NCI-H1105 treated with DMSO at 0.1 percent for 48 hours (cell line): ENCODE measurements at places on chromosomes 12 and 14.

- DNase-seq = no peak
These were observed 550.9 kb downstream of the CCER1 start for GRCh38 chr12:90404071-90404470.

GRCh38 chr14:30290001-30290400 lies 269.0 kb upstream of the G2E3 start:
- DNase-seq = peak; percentile 20

- DNase-seq = no peak
These were observed 87.7 kb downstream of the GPR135 start for GRCh38 chr14:59377491-59377890.

DNA sequence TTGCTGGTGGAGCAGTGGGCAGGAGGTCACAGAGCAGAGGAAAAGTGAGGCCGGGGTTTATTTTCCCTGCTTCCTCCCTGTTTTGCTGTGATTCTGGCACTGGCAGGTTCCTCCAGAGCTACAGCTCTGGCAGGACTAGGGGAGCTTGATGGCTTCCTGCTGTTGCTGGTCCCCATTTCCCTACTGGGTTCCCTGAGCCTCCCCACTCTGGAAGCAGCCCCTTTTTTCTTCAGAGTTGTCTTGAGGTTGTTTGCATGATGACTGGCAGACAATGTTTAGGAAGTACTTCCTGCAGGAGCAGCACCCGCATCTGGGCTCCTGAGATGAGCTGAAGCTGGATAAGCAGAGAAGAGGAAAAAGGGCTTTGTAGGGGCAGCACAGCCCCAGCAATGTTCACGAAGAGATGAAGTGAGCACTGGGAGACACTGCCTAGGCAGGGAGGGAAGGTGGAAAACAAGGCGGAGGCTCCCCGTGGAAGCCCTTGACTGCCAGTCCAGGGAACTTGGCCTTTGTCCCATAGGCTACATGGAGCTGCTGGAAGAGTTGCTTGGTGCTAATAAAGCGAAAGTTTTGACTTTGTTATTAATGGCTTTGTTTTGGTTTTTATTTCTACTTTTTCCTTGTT lies 126.9 kb downstream of the SLC38A6 start:
- DNase-seq = no peak

DNA sequence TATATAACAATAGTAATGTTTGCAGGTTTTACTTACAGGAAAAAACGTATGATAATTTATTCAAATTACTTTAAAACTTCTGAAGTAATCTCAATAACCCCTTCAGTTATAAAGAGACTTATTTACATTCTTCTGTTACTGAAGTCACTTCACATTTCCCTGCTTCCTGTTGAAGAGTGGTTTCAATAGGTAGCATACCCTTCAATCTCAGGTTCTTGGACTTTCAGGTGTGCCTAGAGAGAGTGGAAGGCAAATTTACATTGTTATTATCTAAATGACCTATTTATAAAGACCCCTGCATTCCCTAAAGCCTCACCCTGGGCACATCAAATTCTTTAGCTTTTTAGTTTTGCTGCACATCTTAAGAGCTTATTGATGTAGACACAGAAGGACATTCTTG lies 137.6 kb upstream of the AEBP2 start:
- no peak for DNase-seq

DNA sequence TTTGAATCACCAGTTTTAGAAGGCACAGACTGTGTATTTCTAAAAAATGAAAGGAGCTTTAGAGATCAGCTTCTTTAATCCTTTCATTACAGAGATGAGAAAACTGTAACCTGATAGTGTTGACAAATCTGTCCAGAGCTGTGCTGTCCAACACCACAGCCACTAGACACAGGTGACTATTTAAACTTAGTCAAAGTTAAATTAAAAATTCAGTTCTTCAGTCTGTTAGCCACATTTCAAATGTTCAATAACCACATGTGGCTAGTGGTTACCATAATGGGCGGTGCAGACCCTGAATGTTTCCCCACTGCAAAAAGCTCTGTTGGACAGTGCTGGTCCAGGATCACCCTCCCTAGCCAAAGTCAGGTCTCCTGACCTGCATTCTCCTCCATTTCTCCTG lies 21.6 kb downstream of the DAD1 start:
- no peak for DNase-seq

DNA sequence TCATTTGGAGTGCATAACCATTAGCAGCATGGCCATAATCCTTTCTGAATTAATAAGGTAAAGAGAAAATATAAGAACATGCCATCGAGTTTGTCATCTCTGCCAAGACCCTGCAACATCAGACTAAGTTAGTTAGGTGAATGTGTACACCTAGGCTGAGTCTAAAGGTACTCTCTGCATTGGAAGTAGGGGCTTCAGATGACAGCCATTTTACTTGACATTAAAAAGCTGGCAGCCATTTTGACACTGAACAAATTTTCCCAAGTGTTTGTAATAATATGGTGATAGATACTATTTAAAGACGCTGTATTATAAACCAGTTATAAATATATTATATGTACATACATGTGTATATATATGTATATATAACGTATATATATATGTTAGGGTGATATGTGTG lies 79.0 kb downstream of the SUDS3 start:
- no peak for DNase-seq

GRCh38 chr12:65999564-66000280 lies 130.8 kb downstream of the LLPH start:
- DNase-seq = no peak

DNA sequence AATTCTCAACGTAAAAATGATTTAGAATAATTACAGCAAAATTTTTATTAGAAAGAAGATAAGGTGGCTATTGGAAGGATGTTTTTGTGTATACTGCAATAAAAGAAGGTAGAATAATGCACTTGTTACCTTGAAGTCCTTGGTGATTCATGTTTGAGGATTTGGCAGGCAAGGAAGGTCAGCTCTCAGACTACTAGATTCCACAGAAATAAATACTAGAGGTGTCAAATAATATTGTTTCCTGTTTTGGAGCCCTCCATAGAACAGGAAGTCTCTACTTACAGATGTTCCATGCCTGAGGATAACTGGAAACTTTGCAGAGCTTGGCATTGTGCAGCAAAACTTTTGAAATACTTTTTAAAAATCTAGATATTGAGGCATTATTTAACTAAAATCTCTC lies 284.3 kb upstream of the SYT1 start:
- no peak for DNase-seq

DNA sequence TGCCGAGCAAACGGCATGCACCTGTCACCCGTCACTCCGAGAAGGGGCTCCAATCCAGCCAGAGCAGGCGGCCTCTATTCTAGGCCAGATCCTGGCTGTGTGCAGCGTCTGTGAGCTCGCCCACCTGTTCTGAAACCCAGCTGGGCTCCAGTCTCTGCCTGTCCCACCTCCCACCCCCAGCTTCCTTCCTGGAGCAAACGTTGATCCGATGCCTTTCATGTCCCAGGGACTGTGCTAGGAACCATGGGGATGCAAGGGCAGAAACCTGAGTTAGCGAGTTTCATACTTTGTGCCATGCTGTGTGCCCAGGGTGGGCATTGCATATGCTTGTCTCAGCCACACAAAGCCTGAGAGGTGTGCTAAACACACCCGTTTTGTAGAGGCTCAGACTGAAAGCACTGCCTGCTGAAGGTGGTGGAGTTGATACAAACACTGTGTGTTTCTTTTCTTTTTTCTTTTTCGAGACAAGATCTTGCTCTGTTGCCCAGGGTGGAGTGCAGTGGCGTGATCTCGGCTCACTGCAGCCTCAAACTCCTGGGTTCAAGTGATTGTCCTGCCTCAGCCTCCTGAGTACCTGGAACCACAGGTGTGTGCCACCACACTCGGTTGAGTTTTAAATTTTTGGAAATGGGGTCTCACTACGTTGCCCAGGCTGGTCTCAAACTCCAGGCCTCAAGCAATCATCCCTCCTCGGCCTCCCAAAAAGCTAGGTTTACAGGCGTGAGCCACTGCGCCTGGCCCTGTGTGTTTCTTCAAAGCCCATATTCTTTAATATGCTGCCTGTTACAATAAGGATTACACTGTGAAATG lies 84.1 kb upstream of the MED13L start:
- DNase-seq = peak; percentile 83

- DNase-seq = peak; percentile 88
These were observed at the start of gene SMARCD1 for GRCh38 chr12:50084775-50085614. TSS of gene SMARCD1 (plus strand) at chr12:50085342. CDS start at chr12:50085370, 28 bp downstream.

DNA sequence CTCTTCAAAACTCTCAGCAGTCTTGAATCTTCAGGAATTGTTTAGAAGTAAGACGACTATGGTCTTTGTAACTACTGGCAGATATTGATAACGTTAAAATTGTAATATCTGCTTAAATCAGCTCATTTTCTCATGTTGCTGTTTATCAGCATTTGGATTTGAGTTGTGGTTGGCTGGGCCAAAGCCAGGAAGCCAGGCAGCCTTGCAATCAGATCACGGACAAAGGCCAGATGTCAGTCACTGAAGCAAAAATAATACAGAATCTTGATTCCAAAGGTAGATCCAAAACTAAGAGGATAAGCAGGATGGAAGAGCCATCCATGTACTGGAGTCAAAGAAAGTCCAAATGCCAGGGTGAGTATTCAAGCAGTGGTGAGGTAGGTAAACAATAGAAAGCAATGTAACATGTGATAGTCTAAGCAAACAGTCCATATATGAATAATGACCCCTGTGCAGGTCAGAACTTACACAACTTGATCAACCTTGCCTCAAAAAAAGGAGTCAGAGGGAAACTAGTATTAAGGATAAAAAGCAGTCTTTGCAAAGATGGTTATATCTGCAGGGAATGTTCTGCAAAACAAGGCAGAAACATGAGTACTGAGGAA lies 95.8 kb upstream of the RAP1B start:
- DNase-seq = no peak

DNA sequence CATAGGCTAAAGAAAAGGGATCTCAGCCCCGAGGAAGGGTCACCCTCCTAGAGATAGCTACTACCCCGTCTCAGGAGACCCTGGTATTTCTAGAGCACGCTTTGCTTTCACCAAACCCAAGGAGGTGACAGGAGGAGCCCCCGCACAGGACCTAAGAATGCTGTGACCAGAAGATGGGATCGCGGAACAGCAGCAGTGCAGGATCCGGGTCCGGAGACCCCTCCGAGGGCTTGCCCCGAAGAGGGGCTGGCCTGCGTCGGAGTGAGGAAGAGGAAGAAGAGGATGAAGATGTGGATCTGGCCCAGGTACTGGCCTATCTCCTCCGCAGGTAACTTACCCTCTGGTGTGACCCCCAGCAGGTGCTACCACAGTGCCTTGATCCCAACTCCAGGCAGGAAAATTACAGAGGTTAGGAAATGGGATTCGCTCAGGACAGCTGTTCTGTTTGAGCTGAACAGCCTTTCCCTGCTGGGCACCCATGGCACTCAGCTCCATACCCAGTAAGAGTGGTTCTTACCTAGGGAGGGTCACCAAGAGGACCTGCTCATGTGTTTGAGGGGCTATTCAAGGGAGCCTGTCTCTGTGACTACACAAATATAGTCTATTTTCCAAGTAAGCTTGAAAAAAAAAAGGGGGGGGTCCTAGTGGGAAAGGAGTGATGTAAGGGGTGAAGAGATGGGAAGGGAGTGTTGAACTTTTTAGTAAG lies 826 bp upstream of the NRL start:
- DNase-seq = no peak

- no peak for DNase-seq
These were observed 169.7 kb upstream of the G2E3 start for GRCh38 chr14:30389134-30389876.

DNA sequence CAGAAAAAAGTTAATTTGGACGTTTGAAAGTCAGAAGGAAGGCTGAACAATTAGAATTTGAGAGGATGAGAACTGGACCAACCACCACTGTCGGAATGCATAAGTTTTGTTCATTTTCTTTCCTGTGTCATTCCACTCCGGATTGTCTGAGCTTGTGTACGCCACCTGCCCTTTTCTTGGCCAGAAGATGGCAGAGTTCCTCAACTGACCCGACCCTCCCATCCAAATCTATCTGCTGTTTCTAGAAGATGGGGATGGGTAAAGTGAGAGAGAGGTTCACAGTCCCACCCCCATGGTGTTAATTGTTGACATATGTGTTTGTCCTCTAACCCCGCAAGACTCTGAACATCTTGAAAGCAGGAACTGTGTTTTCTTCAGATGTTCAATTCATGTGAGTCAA lies 388.0 kb downstream of the VRK1 start:
- DNase-seq = peak; percentile 22

- peak; percentile 97 for DNase-seq
These were observed 50.0 kb downstream of the NCOR2 start for GRCh38 chr12:124517260-124518050.

DNA sequence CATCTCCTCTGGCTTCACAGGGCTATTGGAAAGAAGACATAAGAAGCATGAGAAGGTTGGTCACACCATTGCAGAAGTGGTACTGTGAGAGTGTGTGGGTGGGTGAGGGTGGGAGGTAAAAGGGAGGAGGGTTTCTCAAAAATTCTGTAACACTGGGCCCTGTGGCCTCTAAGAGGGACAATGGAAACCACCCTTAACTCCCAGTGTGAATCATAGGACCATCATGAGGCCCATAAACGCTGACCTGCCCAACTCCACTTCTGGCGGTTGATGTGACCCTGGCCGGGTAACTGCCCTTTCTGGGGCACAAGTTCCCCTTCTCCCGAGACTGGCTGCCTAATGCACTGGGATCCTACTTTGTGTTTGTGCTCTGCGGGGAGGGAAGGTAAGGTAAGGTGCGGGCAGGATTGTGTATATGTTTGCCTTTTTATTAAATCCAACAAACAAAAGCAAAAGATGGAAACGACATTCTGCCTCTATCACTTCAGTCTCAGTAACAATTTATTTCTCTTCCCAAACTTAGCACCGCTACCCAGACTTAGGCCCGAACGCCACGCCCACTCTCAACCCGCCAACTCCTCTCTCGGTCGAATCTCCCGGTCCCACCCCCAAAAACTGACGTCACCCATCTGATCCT lies 551 bp downstream of the METTL1 start:
- DNase-seq = peak; percentile 71

DNA sequence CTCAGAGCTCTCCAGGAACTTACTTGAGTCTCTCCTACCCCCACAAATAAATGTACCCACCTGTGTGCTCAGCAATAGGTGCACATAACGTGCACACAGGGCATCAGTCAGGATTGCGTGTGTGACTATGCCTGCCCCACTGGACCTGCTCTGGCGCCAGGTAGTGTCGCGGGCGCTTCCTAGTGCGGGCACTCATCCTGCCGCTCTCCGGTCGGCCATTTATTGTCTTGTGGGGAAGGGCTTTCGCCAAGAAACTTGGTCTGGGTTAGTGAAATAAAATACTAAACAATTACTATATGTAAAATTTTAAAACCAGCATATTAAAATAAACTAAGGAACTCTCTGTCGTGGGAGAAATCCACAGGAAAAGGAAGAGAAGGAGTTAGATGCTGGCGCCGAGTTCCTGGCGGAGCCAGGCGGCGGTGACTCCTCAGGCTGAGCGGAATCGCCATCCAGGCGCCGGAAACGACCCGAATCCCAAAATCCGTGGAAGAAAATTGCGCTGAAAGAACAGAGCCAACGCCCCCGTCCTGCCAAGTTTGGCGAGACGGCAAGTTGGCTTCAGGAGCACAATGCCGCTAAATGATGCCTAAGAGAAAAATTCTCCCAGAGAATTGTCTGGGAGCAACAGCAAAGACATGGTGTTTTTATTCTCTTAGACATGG lies 7.9 kb upstream of the HOXC13 start:
- no peak for DNase-seq

DNA sequence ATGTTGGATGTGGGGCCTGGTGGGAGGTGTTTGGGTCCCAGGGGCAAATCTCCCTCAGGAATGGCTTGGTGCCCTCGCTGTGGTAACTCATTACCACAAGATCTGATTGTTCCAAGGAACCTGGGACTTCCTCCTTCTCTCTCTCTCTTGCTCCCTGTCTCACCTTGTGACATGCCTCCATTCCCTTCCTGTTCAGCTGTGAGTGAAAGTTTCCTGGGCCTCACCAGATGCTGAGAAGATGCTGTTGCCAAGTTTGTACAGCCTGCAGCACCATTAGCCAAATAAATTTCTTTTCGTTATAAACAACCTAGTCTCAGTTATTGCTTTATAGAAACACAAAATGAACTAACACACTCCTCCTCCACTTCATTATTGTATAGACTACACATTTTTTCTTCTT lies 759.8 kb upstream of the MDGA2 start:
- no peak for DNase-seq
